ENCODE measurements at places on chromosomes 1 and 21.

- DNase-seq: no peak
Observed at GRCh38 chr1:241598249-241598648, 41.9 kb downstream of the CHML start.

GRCh38 chr1:31111290-31111951 lies 45.9 kb upstream of the PUM1 start:
- DNase-seq: no peak

GRCh38 chr1:43545695-43546387 lies 15.2 kb downstream of the PTPRF start:
- peak; percentile 30 for DNase-seq

DNA sequence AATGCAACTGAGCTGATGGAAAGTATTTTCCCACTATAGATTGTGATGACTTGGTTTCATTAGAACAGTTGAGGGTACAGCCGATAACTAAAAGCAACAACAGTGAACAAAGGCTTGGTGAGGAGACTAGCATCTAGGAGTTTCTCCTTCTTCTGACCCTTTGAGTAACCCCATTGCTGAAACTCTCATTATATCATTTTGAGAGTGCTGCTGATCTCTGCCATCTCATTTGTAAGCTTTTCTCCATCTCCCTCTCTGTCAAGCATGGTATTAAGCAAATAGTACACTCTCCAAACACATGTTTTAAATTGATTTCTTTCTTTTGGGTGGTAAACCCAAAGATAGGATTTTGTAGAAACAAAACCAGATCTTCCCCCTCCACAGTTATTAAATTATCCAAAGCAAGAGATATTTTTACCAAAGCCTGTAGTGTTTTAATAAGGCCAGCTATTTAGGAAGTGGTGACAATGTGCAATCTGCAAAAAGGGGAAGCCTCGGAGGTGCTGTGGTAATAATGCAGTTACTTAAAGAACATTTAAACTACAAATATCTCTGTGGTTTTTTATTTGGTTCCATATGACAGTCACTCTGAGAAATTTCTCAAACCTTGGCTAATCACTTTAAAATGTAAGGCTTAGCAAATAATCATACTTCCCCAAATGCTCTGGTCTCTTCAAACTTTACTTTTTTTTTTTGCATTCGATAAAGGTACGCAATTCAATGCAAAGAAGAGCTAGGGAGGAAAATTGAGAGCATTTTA lies 287.5 kb downstream of the HLX start:
- DNase-seq: no peak

DNA sequence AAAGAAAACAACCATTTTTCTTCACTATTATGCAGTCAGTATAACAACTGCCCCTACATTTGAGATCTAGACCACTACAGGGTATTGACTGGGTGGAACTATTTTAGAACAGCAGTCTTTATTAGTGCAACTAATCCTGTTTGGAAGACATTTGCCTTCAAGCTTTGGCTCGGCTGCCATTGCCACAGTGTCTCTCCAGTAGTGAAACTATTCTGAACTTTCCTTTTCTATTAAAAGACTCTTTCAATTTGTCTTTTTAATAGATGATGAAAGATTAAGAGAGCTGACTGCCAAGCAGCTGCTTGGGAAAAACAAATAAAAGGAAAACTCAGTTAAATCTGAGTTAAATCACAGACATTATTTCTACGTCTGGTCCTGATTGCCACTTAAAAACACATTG lies 49.3 kb downstream of the LPGAT1 start:
- no peak for DNase-seq

- no peak for DNase-seq
Observed at GRCh38 chr1:243434594-243434993, 178.8 kb downstream of the SDCCAG8 start.

DNA sequence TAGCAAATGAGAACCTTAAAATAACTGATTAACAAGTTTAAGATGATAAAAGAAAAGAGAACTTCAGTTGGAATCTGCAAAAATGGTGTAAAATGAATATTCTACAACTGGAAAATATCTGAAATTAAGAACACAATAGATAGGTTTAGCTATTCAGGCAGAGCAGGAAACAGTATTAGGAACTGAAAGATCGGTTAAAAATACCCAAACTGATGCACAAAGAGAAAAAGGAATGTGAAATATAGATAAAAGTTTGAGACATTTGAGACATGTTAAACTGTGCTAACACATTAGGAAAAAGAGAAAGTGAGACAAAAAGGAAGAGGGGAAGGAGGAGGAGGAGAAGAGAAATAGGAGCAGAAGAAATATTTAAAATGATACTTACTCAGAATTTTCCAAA lies 12.1 kb downstream of the CD55 start:
- DNase-seq: no peak

DNA sequence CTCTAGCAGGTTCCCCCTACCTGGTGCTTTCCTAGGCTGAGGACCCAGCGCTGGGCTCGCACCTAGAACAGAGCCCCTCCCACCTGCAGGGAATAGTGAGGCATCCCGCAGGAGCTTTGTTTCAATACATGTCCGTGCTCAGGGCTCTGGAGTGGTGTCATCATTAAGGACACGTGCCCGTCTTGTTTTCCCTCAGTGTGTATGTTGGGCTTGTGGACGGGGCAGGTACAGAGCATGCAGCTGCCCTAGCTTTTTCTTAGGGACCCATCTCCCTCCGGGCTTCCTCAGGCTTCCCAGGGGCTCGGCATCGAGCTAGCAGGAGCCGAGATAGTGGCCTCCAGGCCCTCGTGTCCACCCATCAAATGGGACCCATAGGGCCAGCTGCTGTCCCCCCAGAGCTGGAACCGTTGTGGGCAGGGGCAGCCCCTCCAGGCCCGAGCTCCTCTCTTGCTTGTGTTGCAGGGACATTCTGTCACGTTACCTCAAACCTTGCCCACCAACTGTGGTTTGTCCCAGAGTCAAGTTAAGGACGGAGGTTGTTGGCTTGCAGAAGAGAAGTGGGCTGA lies 3.9 kb downstream of the TMEM201 start:
- no peak for DNase-seq

DNA sequence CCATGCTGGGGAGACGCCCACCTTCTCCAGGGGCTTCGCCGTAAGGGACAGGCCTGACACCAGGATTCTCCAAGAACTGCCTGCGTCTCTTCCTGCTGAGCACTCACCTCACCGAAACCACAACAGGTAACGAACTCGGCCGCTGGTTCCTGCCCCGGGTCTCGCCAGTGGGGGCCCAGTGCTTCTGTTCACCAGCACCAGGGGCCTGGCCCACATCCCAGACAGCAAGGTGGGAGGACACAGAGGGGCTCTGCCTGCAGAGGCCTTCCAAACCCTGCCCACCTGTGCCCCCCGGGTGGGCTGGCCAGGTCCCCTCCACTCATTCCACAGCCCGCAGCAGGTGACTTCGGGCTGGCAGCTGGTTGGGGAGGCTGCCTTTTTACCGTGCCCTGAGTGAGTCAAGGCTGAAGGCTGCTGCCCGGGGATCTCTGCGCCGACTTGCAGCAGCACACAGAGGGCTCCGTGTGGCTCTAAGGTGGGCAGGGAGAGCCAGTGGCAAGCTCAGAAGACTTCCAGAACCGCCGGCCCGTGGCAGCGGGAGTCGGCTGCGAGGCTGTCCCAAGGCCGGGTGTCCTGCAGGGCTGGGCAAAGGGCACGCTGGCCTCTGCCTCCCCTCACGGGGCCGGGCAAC lies 14.7 kb upstream of the COL18A1 start:
- DNase-seq: no peak

GRCh38 chr1:209895709-209896108 lies 42.3 kb upstream of the SYT14 start:
- DNase-seq: peak; percentile 41

DNA sequence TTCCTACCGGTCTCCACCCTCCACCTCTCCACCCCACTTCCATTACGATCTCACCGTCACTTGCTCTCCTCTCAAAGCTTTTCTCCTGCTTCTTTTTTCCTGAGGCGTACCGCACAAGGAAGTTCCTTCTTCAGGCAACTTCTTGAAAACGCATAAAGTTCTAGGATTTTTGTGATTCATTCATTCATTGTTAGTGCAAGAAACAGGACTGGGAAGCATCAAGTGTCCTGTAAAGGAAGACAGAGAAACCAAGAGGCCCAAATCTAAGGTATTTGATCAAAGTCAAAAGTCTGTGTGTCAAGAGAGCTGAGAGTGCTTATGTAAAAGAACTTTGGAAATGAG lies 1.3 kb upstream of the RCC2 start:
- no peak for DNase-seq

- no peak for DNase-seq
Observed at GRCh38 chr1:240464099-240464498, 147.9 kb downstream of the GREM2 start.

GRCh38 chr1:6084781-6085495 lies 39.2 kb downstream of the KCNAB2 start:
- no peak for DNase-seq

DNA sequence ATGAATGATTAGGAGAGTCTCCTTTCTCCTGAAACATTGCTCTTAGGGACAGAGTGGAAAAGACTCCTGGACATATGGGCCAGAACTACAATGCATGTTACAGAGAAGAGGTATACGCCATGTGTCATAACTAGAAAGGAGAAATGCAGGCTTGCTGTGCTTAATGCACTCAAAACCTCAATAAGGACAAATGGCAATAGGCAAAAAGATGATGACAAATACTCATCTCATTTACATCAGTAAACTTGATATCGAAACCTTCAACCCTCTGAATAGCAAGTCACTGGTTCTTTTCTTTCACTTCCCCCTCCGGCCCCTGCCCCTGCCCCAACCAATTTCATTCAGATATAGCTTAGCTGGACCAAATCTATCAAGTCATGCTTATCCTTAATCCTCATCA lies 1.9 kb upstream of the GPR88 start:
- DNase-seq: no peak

- no peak for DNase-seq
Observed at GRCh38 chr1:36715797-36716196, 233.1 kb upstream of the CSF3R start.

- no peak for DNase-seq
Observed at GRCh38 chr1:33874636-33875035, 10.8 kb downstream of the HMGB4 start.

DNA sequence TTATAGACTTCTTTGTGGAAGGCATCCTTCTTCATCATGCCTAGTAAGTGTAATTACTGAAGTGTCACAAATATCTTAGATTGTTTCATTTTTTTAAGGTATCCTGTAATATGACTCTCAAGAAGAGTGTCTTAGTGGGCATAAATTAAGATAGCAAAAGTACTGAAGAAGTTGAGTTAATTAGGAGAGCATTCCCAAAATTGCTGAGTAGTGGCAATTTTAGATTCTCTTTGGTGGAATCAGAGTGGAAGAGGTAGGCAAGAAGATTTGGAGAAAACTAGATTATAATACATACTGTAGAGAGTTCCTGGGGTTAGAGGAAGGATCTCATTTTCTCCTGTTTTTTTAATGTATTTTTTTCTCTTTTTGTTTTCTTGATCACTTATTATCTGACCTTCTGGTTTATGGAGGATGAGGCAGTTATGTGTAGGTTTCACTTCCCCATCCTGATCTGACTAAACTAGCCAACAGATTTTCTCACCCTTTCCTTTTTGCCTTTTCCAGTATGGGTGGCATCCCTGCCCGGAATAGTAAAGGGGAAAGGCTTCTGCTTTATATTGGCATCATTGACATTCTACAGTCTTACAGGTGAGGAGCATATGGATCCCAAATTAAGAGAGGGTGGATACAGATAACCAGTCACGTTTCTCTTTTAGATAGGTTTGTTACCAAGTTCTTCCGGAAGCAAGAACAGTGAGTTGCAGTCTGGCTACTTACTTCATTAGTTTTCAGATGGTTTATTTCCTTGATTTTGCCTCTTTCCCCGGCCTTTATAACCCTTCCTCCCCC lies 16.7 kb upstream of the PSMD4 start:
- no peak for DNase-seq

- no peak for DNase-seq
Observed at GRCh38 chr1:61670445-61670844, 54.5 kb downstream of the TM2D1 start.

GRCh38 chr1:238252033-238252802 lies 361.5 kb upstream of the ZP4 start:
- peak; percentile 61 for DNase-seq

- DNase-seq: no peak
Observed at GRCh38 chr1:12340544-12340930, 110.7 kb downstream of the VPS13D start.

DNA sequence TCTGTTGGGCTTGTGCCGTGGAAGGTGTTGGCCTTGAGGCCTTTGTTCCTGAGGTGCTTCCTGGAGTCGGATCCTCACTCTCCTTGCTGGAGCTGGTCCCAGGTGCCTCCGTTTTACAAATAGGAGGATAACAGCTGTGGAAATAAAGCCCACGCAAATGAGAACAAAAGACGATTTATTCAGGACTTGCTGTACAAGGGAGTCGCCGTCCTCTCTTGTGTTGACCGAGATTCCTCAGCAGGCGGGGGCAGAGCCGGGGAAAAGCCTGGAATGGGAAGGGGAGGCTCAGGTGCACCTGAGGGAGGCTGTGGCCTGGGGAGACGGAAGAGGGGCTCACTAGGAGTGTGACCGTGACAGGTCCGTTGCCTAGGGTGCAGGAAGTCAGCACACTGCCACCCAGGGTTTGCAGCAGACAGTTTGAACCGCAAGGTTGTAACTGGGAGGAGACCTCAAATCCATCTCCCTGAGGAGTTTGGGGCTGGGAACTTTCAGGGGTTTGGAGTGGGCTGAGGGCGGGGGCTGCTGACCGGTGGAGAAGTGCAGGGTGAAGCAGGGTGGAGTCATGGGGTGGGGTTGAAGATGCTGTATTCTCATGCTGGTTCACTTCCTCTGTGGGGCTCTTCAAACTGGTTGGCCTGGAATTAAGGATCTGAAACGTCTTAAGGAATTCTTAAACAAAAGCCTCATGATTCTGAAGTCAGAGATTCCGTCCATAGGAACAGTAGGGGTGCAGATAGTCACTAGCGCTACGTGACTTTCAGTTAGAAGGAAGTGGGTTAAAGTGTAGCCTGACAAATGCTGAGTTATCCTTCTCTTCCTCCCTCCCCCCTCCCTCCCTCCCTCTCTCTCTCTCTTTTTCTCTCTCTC lies 2.6 kb upstream of the CSTB start:
- peak; percentile 25 for DNase-seq

DNA sequence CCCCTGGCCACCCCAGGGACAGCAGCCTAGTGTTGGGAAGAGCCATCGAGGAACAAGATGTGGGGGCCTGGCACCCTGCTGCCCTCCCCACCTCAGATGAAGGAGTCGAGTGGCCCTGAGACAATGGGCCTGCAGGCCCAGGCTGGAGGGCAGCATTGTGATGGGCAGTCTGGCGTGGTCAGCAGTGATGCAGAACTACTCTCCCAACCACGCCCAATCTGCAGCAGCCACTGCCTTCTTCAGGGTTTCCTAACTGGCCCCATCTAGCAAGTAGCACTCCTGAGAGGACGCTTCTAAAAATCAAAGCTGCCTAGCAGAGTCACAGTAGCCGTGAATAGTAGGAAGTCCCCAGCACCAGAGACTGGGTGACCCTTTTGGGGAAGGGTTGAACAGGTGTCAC lies 18.5 kb downstream of the CDCP2 start:
- no peak for DNase-seq

All from activated CD4-positive, alpha-beta T cell treated with anti-CD3 and anti-CD28 coated beads for 36 hours (primary cell).